ENCODE measurements at places on chromosomes 7 and 10.
A peak's percentile ranks its signal among the peaks of the same experiment; 100 is the strongest.

GRCh38 chr10:1673568-1674345, 63.6 kb downstream of the ADARB2 start:
- no peak for DNase-seq

DNA sequence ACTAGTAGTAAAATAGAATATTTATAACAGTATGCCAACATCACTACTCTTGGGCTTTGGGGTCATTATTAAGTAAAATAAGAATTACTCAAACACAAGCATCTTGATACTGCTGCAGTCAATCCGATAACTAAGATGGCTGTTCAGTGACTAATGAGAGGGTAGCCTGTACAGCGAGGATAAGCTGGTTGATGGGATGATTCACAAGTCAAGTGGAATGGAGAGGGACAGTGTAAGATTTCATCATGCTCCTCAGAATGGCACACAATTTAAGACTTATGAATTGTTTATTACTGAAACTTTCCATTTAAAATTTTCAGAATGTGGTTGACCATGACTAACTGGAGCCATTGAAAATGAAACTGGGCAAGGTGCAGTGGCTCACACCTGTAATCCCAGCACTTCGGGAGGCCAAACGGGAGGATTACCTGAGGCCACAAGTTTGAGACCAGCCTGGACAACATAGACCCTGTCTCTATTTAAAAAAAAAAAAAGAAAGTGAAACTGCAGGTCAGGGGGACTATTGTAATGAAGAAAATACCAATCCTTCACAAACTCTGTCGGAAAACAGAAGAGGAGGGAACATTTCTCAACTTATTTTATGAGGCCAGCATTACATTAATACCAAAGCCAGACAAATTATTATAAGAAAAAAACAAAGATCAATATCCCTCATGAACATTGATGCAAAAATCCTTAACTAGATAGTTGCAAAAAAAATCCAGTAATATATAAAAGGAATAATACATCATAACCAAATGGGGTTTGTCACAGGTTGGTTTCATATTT, 11.2 kb downstream of the AVL9 start:
- DNase-seq: no peak

GRCh38 chr7:136698231-136698630, 170.2 kb upstream of the CHRM2 start:
- no peak for DNase-seq

DNA sequence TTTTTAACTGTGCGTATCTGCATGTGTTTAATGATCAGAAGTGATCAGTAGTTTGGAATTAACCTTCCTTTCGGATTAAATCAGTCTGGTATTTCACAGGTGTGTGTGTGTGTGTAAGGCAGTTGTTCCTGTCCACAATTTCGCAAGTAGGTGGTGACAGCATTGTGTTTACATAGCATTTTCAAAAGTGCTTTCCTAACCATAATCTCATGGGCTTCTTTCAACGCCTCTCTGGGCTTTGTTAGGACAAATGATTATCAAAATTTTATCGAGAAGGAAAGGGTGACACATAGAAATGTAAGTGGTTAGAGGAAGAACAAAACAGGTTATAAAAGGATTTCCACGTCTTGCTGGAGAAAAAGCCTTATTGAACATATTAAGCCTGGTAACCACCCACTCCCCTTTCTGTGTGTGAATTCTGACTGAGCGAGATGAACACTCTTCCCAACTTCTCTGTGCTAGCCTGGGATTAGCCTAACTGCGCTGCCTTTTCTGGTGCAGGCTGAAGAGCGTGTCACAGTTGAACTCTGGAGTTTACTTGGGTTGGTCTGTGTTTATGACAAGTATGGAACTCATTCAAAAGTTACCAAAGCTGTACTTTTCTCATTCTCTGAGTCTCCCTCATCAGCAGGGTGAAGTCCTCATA, 292.3 kb upstream of the PITRM1 start:
- no peak for DNase-seq

GRCh38 chr10:21626457-21627161, 92.6 kb downstream of the MLLT10 start:
- DNase-seq: no peak

DNA sequence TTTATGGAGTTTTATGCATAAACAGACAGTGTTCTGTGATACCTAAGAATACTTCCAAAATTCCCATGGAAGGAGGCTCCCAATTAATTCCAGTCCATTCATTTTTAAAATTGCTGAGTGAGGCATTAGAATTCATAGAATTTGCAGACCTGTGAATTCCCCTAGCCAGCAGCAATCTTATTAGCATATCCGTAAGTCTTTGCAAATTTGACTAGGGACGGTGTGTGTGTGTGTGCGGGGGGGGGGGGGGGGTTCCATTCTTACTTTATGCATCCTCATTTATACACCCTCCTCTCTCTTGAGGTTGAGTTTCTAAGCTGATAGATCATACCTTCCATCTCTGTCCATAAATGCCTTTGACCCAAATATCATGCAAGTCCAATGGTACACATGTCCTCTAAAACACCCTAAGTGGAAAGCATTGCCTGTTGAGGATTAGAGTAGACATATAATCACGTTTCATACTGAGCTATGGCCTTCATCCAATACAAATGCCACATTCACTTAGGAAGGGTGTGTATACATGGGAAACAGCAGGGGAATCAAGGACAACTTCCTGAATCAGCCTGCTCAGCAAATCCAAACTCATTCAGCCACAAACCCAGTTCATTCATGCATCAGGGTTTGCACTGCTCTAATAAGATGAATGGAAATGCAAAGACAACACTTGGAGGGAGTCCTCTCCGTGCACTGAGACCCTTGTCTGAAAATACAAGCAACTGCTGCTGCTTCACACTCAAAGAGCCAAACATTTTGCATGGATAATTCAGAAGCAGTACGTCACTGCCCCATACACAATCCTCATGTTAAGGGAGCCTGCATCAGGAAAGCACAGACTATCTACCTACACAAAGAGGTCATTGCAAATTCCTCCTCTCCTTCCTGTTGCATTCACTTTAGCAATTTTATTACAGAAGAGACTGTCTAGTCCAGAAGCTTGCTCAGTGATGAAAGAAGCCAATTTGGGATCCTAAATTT, 350.8 kb downstream of the KCNMA1 start:
- DNase-seq: no peak

GRCh38 chr7:151123822-151124464, 37.7 kb downstream of the AGAP3 start:
- DNase-seq: peak; percentile 77

DNA sequence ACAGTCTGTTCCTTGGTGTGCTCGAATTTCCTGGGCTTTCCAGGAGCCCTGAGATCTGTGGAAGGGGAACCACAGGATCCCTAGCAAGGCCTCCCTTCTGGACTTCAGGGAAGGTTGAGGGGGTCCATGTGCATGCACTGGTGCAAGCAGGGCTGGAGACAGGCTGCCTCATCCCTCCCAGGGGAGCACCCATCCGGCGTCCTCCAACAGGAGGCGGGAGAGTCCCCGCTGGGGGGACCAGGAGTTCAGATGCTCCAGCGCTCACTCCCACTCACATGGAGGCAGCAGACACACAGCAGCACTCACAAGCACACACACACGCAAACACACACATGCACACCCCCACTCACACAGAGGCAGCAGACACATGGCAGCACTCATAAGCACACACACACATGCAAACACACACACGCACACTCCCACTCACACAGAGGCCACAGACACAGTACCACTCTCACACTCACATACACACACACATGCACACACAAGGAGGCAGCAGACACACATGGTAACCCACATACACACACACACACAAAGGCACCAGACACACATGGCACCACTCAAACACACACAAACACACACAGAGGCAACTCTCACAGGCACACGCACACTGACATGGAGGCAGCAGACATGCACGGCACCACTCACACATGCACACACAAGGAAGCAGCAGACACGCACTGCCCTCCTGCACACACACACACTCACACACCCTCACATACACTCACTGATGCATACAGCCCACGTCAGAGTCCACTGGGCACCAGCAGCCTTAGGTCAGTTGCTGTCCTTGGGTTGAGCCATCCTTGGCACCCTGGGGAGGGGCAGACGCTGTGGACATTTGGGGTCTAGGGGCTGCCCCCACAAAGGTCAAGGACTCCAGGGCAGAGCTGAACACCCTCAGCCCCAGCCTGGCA, 247.0 kb upstream of the PPP2R2D start:
- DNase-seq: no peak

DNA sequence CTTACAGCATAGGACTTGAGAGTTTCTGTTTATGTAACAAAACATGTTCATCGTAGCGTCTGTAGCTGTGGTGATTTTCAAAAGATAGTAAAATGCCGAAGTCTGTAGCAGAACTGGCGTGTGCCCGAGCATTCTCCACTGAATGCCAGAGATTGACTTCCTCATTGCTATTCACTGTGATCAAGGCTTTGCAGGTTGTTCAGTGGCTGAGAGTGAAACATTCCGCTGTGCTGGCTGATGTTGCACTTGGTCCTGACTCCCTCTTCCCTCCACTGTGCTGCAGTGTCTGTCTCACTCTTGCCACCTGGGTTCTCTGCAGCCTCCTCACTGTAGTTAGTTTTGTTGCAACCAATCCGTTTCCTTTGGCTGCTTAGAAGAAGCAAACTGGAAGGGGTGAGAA, 37.6 kb downstream of the FHIP2A start:
- DNase-seq: no peak

DNA sequence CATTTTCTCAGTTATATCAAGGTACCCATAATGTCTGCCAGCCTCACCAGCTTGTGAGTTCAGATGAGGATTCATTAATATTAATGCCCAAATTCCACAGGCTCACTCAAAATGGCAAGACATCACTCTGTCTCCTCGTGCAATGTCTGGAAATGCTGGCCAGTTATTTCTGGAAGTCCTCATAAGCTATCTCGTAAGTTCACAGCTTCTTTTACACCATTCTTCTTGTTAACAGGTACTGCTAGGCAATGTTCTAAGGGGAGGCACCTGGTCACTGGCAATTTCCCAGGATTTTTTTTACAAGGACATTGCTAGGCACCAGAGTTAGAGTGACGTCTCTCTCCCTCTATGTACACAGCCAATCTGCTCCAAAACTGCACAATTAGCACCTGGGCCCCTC, 80.2 kb upstream of the SEMA3C start:
- DNase-seq: no peak

- DNase-seq: no peak
These were observed 60.4 kb downstream of the ZNF33B start for GRCh38 chr10:42578019-42578418.

Data from T-helper 1 cell (primary cell).